ENCODE measurements at places on chromosomes 7 and 10. TPM values are rescaled to one million over a fixed set of nuclear protein-coding genes. Genes with fewer than 3 reads are reported as not detected.

GRCh38 chr10:17645621-17646345 lies 1.8 kb downstream of the STAM start:
- no peak for DNase-seq

DNA sequence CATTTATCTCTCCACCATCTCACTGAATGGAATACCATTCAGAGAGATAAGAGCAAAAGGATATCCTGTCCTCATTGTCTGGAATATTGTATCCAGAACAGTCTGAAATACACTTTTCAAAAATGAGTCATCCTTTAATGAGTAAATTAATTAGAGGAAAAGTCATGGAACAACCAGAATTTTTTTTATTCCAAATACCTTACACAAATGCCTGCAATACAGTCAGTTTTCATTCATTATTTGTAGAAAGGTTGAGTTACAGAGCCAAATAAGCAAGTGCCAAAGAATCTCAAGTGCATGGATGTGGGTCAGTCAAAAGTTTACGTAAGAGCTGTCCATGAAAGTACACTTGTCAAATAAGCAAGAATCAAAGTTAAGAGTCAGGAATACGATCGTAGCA lies 482.6 kb downstream of the IPMK start:
- no peak for DNase-seq

DNA sequence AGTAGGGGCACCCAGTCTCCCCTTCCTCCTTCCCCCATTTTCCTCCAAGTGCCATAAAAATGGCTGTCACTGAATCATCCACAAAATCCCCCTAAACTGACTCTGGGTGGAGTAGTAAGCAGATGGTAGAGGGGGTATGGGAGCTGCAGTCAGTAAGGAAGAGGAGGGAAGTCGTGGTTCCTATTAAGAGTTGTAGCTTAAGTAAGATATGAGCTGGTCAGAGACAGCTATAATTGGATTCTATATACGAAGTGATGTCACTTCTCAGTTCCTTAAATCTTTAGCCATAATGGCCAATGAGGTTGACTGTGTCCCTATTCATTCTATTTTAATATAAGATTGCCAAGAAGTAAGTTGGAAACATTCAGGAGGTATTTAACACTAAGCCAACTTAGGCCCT lies 131.7 kb downstream of the SLC16A9 start:
- no peak for DNase-seq

GRCh38 chr10:72073708-72074573 lies 14.4 kb downstream of the SPOCK2 start:
- DNase-seq, result no peak

DNA sequence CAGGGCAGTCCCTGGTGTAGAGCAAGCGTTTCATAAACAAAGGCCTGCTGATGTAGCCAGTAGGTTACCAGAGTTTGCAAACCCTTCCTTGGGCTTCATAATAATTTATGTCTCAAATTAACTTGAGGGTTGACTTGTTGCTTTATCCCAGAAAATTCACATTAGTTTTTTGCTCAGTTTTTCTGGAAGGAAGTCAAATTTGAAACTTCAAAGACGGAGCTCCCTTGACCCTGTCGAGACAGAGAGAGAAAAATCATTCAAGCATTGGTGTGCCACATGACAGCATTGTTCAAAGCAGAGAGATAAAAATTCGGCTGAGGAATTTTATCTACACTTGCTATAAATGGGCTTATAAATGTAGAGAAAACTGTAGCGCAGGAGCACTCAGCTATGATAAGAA lies 627.7 kb downstream of the TNS3 start:
- no peak for DNase-seq

DNA sequence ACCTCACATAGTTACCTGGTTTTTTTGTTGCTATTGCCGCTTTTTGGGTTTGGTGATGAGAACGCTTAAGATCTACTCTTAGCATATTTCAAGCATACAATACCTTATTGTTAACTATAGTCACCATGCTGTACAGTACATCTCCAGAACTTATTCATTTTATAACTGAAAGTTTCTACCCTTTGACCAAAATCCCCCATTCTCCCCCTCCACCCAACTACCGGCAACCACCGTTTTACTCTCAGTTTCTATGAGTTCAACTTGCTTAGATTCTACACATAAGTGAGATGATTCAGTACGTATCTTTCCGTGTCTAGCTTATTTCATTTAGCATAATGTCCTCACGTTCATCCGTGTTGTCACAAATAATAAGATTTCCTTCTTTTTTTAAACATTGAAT lies 86.7 kb upstream of the IL6 start:
- no peak for DNase-seq

- DNase-seq, result no peak
Observed at GRCh38 chr10:123513870-123514269, 152.3 kb upstream of the GPR26 start.

DNA sequence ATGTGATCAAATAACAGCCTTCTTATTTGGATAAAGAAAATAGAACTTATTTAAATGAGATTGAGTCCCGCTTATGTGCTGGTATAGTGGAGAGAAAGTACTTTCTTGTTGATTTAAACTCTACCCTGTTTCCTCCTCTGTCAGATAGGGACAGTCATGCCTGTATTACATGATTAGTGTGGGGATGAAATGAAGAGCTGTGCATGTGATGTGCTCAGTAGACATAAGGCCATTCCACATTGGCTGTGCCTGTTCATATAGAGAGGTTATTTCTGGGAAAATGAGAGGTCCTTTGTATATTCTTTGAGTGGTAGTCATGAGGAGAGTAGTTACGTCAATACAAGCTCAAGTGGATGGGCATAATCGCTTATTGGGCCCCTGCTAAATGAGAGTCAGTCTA lies 5.7 kb downstream of the MTURN start:
- no peak for DNase-seq

DNA sequence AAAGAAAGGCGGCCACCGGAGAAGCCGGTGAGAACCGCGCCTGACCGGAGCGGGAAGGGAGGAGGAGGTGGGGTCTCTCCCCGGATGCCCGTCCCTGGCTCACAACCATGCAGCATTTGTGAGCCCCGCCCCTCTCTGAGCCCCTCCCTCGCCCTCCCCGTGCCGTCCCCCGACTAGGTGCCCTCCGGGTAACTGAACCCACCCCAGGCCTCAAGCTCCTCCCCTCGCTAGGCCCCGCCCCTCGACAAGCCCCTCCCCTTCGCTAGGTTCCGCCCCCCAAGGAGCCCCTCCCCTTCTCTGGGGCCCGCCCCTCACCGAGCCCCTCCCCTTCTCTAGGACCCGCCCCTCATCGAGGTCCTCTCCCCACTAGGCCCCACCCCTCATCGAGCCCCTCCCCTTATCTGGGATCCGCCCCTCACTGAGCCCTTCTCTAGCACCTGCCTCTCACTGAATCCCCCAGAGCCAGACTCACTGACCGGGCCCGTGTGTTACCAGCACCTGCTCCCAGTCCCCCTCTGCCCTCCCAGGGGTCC lies 42.2 kb upstream of the HSPB1 start:
- DNase-seq, result no peak

DNA sequence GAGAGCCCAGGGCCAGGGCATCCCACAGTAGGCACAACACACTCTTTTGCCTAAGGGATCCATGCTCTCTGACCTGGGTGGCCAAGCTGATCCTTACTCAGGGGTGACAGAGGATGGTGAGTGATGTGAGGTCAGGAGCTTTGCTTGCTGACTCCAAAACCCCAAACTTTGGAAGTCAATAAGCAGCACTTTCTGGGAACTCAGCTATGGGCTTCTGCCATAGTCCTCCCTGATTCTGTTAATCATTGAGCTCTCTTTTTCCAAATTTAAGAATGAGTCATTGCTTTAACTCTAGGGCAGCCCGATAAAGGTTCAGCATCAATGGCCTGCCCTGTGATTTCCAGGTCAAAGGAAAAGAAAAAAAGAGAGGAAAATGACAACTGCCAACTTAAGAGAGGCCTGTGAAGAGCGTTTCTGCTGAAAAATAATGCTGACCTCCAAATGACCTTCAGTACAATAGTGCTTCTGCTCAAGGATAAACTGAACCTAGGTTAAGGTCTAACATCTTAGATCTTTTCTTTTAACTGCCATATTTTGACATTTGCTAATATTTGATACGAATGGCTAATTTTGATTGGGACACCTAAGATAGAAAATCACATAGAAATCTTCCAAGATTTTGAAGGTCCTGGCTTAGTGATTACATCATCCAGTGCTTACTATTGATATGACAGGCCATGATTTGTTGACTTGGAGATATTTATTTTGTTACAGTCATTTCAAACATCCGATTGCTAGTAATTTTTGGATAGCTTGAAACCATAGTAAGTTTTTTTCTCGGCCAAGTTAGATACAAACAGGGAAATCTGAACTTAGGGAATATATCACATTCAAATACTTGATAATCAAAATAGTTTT lies 20.8 kb upstream of the RELN start:
- DNase-seq, result no peak

GRCh38 chr7:116512520-116513188 lies 12.2 kb upstream of the CAV1 start:
- DNase-seq, result no peak

GRCh38 chr10:5818894-5819293 lies 5.7 kb upstream of the GDI2 start:
- DNase-seq, result no peak

GRCh38 chr10:22630234-22631174 lies 83.9 kb downstream of the PIP4K2A start:
- DNase-seq, result no peak

NKX2-3 gene
- not detected for total RNA-seq

IFIT2 gene
- total RNA-seq, result 9.4 TPM

PAXIP1 gene
- total RNA-seq, result 9.4 TPM

PIK3AP1 gene
- total RNA-seq, result 8.9 TPM
